NCI-H2029 treated with DMSO at 0.1 percent for 48 hours (cell line): ENCODE measurements at places on chromosomes 6 and 20.

DNA sequence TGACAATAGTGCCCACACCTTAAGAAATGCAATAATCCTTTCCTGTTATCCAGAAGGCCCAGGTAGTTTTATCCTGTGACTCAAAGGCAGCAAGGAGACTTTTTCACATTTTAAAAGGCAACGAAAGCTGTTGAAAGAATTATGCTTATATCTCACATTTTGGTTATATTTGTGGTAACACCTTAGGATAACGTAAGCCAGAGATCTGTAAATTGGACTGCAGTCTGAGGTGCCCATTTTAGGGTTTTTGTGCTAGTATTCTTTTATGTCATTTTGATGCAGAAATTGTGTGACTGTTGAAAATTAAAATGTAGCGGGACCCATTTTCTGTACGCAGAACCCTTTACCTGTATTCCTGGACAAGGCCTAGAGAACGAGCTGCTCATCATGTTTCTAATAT lies 24.3 kb upstream of the MTHFD1L start:
- no peak for DNase-seq

DNA sequence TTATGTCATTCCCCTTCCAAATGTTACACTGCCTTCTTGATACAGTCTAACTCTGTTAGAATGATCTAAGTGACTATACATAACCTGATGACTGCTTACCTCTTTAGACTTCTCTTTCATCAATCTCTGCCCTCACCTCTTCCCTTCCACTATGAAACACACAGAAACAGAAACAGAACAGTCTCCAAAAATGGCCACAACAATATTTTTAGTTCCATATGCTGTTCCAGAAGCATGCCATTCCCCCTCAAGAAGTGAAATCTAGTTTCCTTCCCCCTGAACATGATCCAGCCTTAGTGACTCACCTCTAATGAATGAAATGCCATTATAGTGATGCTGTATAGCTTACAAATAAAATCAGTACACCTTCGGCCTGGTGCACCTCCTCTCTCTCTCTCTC lies 229.3 kb upstream of the TENT5A start:
- no peak for DNase-seq

- no peak for DNase-seq
Measured at GRCh38 chr6:41654151-41654697, 16.0 kb downstream of the MDFI start.

- DNase-seq, result no peak
Measured at GRCh38 chr6:140988780-140989179, 1143.9 kb upstream of the GJE1 start.

DNA sequence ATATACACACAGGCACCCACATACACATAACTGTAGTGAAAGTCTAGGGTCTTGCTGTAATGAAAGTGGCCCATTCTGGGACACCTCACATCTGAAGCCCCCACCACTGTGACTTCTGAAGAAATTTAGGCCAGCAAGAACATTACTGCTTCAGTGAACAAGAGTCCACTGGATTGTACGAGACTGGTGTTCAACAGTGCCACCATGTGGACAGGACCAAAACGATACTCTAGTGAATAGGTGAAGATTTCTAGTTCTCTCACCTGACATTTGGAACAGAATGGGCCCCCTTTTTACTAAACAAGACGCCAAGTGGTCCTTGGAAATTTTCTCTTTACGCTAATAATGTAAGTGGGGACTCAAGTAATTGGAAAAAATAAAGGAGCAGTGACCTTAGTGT lies 156.9 kb downstream of the MAFB start:
- no peak for DNase-seq

DNA sequence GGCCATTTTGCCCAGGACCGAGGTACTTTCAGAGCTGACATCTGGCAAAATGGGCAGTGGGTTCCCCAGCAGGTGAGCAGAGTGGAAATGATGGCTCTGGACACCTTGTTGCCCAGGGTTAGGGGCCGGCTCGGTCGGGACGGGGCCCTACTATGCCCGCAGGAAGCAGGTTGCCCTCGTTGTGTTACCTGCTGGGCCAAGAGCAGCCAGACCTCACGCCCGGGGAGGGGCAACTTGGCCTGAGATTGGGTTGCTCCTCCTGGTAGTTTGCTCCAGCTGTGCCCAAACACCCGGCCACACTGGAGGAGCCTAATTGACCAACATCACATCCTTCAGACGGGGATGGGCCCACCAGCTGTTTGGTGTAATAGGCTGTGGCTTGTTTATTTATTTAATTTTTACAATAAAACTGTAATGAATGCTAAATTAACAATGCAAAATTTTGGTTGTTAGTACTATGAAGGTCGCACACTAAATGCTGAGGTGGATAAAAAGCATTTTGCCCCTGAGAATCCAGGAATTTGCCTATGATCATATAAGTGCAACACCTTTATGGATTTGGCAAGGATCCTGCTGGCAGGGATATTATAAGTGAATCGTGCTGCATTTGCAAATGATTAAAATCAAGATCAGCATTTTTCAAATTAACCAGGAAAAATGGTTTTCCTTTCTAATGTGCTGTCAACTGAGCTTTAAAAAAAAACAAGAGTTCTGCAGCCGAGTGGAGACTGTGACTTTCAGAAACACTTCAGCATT lies 26.6 kb upstream of the PCMTD2 start:
- DNase-seq, result no peak

DNA sequence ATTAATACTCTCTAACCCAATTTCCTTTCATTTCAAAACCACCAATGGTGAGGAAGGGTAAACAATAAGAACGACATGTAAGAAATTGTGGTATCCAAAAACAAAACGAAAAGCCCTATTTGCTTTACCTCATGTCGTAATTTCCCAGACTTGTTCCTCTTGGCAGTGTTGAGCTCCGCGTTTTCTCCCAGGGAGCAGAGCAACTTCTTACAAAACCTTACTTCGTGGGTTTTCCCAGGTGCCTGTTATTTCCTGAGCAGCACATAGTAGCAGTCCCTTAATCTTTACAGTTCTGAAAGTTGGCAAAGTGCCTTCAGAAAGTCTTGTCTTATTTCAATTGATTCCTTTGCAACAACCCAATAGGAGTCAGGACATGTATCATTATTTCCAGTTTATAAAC lies 207.9 kb upstream of the MARCKS start:
- no peak for DNase-seq

DNA sequence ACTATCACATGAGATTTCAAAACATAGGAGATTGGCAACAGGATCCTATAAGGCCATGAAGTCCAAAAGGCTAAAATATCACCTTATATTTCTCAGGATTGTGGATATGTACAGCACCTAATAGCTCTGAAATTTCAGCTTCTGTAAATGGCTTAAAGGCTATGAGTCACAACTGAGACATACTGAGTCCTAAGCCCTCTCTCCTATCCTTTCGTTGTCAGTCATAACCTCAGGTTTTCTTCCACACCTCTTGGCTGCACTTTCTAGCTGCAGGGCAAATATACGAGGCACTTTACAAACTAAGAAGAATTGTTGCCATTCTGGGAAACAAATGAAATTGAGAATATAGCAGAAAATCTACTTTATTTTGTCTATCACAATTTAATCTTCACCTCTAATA lies 969.9 kb upstream of the EPHA7 start:
- DNase-seq, result no peak

DNA sequence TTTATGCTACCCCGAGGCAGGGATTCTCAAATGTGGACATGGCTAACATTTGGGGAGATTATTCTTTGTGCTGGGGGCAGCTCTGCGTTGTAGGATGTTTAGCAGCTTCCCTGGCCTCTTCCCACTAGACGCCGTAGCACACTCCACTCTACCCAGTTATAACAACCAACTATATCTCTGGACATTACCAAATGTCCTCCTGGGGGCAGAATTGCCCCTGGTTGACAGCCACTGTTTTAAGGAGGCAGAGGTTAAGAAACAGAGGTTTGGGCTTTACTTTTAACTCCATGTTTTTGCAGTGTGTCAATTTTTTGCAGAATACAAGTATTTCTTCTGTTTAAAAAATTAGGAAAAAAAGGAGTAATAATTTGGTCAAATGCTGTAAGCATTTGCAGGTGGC lies 56.2 kb upstream of the BMP6 start:
- no peak for DNase-seq

- DNase-seq, result no peak
Measured at GRCh38 chr6:131635384-131636340, 1.4 kb upstream of the ENPP3 start.

DNA sequence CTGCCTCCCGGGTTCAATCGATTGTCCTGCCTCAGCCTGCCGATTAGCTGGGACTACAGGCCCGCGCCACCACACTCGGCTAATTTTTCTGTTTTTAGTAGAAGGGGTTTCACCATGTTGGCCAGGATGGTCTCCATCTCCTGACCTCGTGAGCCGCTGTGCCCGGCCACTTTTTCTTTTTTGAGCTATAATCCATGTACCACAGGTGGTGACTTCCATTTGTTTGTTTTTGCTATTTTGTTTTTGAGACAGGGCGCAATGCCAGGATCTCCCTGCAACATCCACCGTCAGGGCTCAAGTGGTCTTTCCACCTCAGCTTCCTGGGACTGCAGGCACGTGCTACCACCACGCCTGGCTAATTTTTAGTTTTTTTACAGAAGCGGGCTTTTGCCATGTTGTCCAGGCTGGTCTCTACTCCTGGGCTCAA lies 8.5 kb downstream of the HSPA1B start:
- DNase-seq, result peak; percentile 36

DNA sequence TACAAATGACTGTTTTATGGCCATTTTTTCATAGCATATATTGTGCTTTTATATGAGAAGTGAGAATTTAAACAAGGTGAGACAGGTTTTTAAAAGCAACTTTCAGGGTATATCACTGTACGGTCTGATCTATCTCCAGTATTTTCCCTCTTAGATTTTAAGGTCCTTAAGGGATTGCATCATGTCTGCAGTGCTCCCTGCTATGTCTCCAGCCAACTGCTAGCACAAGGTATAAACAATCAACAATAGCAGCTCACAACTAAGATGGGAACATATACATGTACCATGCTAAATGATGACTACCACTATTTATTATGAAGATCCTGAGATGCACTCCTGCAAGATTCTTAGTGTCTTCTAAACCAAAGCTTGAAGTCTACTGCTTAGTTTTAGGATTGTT lies 7.2 kb downstream of the FUCA2 start:
- DNase-seq, result no peak

DNA sequence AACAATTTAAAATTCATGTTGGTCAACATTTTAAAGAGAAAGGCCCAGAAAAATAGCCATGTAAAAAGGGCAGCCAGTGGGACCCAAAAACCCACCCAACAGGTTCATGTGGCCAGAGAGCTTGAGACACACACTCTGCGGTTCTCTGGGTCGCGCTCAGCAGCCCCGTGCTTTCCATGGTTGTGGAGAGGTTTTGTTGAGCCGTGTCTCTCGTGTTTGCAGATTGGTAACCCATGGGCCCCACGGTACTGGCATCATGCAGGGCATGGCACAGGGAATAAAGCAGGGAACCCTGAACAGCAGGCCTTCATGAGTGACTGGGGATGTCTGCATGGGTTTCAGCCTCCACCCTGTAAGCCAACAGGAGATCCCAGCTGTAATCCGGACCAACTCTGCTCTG lies 127.7 kb upstream of the CST7 start:
- no peak for DNase-seq

DNA sequence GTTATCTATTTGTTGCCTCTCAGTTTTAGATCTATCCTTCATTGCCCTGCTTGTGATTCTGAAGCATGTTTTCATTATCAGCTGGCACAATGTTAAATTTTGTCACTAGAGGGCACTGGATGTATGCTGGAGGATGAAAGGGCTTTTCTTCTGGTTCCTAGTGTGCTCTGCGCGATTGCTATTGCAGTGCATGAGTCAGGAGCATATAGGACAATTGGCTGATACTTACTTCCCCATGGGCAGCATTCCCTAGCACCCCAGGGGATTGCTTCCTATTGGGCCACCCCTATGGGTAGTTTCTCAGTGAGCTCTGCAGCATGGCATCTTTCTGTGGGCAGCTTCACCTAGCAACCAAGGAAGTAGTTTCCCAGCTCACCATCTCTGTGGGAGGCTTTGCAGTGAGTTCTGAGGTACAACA lies 280.3 kb upstream of the SYNCRIP start:
- peak; percentile 37 for DNase-seq

GRCh38 chr20:23159256-23159946 lies 73.3 kb upstream of the CD93 start:
- no peak for DNase-seq

DNA sequence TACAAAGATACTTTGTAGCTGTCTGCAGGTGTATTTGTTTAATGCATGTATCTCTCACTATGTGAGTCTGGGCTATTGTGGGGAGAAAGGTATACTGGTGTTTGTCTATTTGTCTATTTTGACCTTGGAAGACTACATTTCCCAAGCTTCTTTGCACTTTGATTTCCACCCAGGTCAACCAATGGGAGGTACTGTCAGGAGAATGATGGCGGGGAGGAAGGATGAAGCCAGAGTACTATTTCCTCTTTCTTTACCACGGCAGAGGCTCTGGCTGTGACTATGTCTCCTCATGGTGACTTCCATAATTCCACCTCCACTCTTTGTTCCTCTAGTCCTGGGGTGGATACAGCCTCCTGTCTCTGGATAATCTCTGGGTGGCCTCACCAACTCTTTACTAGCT lies 23.1 kb downstream of the LBP start:
- no peak for DNase-seq

- no peak for DNase-seq
Measured at GRCh38 chr6:18126121-18126520, 3.6 kb upstream of the NHLRC1 start.

DNA sequence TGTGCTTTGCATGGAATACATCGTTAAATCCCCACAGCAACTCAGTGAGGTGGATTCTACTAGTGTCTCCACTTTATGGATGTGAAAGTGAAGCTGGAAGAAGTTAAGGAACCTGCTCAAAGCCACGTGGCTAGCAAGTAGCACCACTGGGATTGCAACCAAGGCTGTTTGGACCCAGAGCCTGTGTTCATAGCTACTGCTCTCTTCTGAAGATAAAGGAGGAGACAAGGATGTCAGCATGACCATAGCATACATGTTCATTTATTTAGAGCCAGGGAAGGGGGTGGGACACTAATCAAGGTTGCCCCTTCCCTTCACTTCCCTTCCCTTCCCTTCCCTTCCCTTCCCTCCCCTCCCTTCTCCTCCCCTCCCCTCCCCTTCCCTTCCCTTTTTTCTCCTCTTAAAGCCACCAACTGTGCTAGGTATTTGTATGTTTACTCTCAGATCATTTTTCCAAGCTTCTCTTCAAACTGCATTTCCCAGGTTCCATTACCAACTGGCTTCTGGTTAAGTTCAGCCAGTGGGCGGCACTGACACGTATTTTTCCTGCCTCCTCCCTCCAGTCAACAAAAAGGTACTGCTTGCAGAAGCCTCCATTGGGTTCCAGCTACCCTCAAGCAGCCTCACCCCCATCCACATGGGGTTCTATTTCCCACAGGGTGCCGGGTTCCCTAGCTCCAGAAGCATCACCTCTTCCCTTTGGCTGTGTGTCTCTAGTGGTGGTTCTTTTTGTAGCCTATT lies 134.9 kb downstream of the BCAS1 start:
- no peak for DNase-seq

- DNase-seq, result no peak
Measured at GRCh38 chr6:56750686-56751085, 108.0 kb upstream of the DST start.

GRCh38 chr20:20083807-20084206 lies 31.5 kb downstream of the CFAP61 start:
- DNase-seq, result peak; percentile 84
